ENCODE measurements at places on chromosomes 12 and 14.

DNA sequence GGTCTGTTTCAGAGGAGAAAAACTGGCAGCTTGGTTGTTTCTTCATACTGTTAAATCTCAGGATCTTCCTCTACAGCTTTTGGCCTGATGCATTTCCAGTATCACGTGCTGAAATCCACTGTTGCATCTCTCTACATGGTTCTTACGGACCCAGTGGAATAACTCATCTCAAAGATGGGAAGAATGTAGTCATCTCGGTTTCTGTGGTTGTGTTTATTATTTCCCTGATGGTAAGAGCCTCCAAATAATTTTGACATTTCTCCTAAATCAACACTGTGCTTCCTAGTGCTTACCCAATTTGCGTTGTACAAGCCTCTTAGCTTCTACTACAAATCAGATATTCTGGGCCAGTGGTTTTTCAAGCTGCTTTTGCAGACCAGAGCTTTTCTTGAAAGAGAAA, 812.8 kb downstream of the C12orf50 start:
- DNase-seq: no peak

GRCh38 chr12:2244013-2244861, 191.4 kb downstream of the CACNA1C start:
- no peak for DNase-seq

GRCh38 chr14:63666335-63666734, 24.7 kb upstream of the WDR89 start:
- no peak for DNase-seq

DNA sequence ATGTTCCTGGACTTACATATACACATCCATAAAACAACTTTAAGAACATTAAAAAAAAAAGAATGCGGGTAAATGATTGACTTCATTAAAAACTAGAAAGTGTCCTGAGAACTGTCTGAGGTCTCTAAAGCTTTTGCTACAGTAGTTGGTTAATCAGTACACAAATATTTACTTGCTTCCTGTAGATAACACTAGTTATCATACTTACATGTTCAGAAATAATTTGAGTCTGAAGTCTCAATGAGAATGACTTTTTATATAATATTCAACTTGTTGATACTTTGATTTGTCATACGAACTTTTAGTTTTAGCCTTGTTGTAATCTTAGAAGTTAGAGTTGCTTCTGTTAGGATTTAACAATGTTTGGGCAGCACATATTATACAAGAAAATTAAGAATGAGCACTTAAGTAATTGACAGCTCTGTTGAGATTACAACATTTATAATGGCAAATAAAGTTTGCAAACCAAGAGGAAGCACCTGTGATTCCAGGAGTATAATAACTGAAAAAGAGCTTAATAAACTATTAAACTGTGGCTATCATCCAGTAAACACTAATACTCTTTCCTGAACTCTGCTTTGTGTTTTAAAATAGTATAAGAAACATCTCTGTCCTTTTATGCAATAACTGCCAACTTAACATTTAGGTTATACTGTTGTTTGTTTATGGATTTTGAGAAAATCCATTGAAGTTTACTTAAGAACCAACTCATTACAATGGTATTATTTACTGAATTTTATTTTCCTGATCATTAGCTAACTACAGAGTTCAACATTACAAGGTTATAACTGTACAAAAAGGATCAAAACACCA, 131.7 kb downstream of the MIPOL1 start:
- no peak for DNase-seq

- no peak for DNase-seq
Measured at GRCh38 chr12:110684312-110684836, 4.5 kb downstream of the HVCN1 start.

DNA sequence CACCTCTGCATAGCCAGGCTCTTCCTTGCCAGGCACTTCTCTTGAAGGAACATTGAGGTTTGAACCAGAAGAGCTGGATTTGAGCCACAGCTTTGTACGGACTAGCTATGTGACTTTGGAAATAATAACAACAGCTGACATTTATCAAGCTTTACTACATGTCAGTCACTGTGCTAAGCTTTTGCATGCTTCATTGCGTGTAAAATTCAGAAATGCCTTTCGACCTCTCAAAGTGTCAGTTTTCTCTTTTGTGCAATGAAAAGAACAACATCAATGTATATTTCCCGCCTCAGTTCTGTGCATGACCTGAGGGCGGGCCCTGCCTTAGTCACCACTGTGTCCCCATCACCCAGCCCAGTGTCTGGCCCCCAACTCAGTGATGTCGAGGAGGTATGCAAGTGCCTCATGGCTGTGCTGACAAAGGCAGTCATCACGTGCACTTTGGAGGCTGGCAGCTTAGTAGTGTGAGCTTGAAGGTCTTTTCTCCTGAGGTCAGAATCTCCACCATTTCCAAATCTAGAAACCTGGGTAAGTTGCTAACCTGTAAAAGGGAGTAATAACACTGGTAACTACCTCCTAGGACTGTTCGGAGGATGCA, 17.9 kb upstream of the AQP2 start:
- DNase-seq: no peak

DNA sequence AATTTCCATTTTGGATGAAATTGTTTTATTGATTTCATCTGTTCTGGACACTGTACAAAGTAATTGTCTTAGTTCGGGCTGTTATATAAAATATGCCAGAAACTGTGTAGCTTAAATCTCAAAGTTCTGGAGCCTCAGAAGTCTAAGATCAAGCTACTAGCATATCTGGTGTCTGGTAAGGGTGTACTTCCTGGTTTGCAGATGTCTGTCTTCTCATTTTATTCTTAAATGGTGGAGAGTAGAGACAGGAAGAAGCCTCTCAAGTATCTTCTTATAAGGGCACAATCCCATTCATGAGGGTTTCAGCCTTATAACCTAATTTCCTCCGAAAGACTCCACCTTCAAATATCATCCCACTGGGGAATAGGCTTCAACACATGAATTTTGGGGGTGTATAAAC, 51.3 kb downstream of the MON2 start:
- no peak for DNase-seq

DNA sequence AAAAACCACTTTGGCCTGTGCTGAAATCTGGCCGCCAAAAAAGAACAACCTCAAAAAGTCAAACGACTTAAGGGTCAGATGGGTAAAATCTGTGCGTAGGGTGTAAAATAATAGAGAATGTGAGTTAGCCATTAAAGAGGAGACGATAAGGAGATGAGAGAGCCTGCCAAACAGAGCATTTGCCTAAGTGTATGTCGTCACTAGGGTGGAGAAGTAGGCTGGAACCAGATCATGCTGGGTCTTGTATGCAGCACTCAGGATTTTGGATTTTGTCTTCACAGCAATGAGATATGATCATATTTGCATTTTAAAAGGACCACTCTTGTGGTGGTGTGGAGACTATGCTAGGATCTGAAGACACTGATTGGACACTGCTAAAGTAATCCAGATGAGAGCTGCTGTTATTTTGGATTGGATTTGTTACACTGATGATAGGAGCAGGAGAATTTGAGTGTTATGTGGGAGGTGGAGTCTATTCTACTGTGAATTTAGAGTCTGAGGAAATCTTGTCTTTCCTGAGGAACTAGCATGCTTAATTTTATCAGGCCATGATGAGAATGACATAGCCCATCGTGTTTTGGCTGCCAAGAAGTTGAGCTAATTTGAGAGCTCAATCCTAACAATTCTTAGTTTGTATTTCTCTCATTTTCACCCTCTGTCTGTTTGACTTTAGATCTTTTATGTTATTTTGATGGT, 24.8 kb upstream of the DBX2 start:
- no peak for DNase-seq

DNA sequence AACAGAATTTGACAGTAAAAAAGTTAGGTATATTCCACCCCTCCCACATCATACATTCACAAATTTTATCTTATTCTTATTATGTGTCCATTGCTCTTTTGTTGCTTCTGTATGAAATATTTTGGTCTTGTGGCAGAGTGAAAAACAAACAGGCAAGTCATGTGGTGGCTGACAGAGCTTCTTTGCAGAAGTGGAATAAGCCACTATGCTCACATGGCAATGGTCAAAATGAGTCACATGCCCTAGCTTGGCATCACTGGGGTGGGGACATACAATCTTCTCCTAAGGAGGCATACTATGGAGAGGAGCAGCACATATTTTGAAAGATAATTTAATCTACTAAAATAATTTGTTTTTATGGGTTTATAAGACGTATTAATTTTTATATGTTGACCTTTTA, 27.7 kb upstream of the CMA1 start:
- no peak for DNase-seq

DNA sequence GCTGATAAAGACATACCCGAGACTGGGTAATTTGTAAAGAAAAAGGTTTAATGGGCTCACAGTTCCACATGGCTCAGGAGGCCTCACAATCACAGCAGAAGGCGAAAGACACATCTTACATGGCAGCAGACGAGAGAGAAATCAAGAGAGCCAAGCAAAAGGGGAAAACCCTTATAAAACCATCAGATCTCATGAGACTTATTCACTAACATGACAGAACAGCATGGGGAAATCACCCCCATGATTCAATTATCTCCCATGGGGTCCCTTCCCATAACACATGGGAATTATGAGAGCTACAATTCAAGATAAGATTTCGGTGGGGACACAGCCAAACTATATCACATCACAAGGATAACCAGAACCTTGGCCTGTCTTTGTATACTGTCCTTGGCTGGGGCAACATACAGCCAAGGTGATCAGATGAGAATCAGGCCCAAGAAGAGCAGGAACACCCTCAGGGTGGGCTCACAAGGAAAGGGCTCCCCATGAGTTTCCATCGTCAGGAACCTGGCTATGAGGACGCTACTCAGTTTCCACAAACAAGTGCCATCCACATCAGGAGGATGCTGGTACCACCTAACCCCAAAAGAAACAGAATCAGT, 152.7 kb downstream of the FOXN3 start:
- DNase-seq: peak; percentile 41

DNA sequence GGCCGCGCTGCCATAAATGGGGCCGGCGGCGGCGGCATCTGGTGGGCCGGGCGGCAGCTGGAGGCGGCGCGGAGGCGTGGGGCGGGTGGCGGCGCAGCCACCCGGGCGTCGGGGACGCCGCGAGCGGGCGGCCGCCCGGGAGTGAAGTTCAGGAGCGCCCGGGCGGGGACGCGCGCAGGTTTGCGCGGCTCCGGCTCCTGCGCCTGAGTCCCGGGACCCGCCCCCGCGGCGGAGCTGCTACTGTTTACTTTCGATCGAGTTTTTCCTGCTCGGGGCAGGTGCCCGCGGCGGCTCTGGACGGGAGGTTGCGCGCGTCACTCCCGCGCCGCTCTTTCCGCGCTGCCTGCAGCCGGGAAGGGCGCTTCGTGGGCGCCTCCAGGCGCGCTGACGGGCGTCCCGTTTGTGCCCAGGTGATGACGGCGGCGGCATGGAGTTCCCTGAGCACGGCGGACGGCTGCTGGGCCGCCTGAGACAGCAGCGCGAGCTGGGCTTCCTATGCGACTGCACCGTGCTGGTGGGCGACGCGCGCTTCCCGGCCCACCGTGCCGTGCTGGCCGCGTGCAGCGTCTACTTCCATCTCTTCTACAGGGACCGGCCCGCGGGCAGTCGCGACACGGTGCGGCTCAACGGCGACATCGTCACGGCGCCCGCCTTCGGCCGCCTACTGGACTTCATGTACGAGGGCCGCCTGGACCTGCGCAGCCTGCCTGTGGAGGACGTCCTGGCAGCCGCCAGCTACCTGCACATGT, at the start of gene ZBTB42:
TSS of gene ZBTB42 (plus strand) at position 331 of the 749 bp plus-strand sequence. CDS start at position 428, 97 bp downstream.
- peak; percentile 81 for DNase-seq

DNA sequence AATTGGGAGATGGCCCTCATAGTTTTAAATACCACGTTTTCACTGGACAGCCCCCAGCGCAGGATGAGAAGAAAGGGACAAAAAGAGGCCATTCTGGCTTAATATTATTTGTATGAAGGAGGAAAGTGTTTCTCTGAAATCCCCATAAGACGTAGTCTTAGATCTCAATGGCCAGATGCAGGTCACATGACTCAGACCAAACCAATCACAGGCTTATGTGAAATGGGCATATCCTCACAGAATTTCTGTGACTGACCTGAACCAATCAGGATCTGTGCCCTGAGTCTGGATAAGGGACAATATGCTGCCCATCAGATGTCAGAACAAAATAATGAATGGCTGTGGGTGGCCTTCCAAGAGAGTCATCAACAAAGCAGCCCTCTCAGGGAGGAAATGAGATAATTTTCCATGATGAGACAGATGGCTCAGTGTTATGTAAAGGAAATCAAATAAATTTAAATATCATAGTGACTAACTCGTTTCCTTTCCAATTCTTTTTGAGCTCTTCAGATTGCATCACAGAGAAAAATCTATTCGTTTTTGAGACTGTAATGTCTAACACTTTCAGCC, 1009.5 kb upstream of the TMEM132C start:
- DNase-seq: no peak

DNA sequence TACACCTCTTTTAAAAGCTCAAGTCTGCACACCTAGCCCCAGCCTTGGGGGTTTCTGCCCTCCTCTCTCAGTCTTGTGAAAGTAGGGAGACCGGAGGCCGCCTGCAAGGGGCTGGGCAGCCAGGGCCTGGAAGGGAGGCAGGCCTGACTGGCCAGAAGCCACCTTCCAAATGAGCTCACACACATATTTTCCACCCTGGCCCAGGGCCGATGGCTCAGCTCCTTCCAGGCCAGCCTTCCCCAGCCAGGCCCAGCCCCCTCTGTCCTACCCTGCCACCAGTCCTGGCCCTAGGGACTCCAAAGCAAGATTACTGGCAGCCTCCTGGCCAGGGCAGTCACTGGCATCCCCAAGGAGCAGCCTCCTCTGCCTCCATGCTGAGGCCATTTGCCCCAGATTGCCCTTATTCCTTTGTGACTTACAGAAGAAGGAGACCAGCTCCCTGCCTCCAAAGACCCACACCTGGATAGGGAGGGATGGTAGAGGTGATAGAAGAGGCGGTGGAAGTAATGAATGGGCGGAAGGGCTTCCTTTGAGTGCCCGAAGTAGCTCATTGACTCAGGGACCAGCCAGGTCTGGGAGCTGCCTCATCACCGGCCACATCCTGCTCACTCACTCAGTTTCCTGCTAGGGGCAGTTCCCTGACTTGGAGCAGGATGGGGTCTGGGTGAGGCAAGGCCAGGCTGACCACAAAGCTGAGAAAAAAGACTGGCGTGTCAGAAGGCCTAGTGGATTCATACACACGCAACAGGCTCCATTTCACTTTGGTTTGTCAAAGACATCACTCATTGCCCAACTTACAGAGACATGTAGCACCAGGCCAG, 14.8 kb downstream of the MMP14 start:
- DNase-seq: no peak

DNA sequence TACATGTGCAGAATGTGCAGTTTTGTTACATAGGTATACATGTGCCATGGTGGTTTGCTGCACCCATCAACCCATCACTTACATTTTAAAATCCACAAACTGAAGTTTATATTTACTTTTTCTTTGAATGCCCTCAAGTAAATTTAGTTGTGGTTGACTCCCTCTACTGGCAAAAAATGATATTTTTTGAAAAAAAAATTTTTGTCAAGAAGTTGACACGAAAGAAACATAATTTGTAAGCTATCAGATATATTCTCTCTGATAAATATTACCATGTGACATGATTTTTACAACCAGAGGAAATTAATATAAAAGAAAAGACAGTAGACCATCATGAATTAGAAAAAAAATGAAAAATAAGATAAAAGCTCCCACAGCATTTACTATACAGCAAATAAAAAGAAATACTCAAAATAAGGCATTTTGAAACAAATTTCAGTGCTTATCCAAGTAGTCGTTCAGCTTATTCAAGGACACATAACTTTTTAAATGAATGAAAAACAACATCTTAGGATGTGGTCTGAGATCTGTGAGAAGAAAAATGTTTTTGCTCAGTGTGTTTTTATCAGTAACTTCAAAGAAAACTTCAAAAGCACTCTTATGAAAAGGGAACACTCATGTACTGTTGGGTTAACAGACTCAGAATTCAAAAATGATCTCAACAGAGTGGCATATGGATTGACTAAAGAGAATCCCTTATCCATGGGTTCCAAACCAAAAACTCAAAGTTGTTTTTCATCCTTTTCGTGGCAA, 30.0 kb upstream of the GRIP1 start:
- no peak for DNase-seq

- no peak for DNase-seq
Measured at GRCh38 chr14:79056879-79057278, 886.7 kb downstream of the NRXN3 start.
